Airway epithelial cell (primary cell): ENCODE measurements at places on chromosomes 4 and X. TPM values are rescaled to one million over a fixed set of nuclear protein-coding genes. Genes with fewer than 3 reads are reported as not detected.

ZNF141 gene
- 3.9 and 4.5 TPM in 2 replicates for total RNA-seq

TCEANC gene
- total RNA-seq: 1.3 and 1.5 TPM in 2 replicates

NAP1L2 gene
- 0.28 and 0.56 TPM in 2 replicates for total RNA-seq

MYOZ2 gene
- not detected in 2 replicates for total RNA-seq

RHOXF2B gene
- total RNA-seq: not detected in 2 replicates
